ENCODE measurements at places on chromosomes 12 and 14. TPM values are rescaled to one million over a fixed set of nuclear protein-coding genes. Genes with fewer than 3 reads are reported as not detected.

DNA sequence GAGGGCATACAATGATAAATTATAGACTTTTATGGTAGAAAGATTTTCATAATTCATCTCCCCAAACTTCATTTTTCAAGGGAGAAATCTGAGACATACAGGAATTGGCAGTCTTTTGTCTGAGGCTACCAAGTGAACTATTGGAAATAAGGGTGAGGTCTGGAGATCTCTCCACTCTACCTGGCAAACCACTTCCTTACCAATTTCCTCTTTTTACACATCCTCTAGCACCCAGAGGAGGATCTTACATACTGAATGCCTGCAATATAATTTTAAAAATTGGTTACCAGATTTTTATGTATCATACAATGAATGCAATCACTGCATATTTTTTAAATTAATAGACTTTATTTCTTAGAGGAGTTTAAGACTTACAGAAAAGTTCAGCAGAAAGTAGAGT lies 6.6 kb downstream of the PDE6H start:
- no peak for DNase-seq

DNA sequence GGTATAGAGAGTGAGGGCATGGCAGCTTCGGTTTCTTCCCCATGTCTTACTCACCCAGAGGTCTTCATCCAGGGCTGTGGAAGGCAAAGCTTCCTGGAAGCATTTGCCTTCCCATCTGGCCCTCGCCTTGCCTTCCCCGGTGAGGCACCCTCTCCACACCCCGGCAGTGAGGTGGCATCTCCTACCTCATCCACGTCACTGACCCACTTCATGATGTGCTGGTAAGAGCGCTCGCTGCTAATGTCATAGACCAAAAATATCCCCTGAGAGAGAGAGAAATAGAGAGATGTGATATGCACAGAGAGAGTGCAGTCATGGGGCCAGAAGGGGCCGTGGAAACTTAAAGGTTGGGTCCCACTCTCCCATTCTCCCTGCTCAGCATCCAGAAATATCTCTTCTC lies 8.3 kb upstream of the GPX2 start:
- peak; percentile 70 for DNase-seq

DNA sequence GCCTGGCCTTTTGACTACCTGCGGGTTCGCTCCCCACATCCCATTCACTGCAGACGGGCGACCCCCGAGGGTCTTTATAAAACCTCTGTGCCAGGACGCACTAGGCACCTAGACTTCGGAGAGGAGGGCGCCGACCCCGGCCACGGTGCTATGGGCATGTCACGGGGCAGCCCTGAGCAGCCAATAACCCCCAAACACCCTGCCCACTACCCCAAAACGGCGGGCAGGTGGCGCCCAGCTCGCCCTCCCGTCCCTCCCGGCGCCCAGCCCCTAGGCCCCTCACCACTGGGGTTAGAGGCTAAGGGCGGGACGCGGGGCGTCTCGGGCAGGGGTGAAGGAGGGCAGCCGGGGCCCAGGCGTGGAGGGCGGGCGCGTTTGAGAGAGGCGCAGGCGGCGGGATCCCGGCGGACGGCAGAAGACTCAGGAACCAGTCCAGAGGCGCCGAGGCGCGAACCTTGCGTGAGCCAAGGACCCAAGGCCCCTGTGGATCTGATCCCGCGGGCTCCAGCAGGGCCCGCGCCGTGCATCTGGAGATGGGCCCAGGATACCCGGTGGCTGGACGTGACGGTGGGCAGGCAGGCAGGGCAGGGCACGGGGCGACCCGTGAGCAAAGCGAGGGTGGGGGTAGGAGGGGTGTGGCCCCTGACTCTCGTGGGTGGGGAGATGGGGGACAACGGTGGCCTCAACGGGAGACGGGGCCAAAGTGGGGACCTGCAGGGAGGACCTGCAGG lies 11.1 kb downstream of the KRT85 start:
- DNase-seq: no peak

DNA sequence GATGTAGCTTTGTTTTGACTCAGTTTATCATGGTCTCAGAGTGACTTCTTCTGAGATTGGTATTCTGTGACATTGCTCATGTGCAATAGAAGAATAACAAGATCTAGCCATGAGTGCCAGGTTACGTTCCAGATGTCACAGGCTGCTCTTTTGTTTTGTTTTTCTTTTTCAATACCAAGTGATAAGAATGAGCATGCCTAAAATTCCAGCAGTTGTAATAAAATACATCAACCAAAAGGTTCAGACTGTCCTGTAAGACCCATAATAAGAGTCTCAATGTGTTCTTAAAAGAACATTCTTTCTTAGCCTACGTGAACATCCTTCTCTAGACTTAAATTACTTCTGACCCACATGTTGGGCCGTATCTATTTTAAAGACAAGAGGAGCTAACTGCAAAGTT lies 669.2 kb downstream of the DIO2 start:
- DNase-seq: no peak

DNA sequence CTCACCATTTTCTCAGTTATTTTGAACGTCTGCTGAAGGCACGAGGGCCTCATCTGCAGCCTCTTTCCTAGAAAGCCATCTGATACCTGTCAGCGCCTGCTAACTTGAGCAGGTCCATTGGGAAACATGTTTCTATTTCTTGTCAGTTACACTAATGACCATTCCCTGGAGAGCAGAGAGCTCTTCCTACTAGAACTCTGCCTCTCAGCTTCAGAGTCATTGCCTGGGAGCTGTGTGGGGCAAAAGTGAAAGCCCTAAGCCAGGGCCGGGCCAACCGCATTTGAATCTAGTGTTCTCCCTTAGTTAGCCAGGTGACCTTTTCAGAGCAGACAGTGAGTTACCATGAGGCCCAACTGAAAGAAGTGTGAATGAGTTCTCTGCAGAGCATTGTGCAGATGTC lies 135.8 kb downstream of the EML1 start:
- no peak for DNase-seq

GRCh38 chr12:52537101-52537500 lies 15.8 kb downstream of the KRT71 start:
- DNase-seq: no peak

- no peak for DNase-seq
These were observed 87.0 kb upstream of the DAAM1 start for GRCh38 chr14:59101476-59101875.

GRCh38 chr14:99043756-99044155 lies 228.2 kb downstream of the BCL11B start:
- no peak for DNase-seq

The PPFIA2 gene
- total RNA-seq: 0.37 TPM

The KRT85 gene
- total RNA-seq: not detected

The KDM5A gene
- total RNA-seq: 27.3 TPM

The DPF3 gene
- 28.7 TPM for total RNA-seq

The KLHDC1 gene
- 6.0 TPM for total RNA-seq

The ENDOU gene
- 0.30 TPM for total RNA-seq

All from left ventricle myocardium superior (tissue), 1 donor.